Stimulated activated CD4-positive, alpha-beta T cell treated with anti-CD3 and anti-CD28 coated beads, Interleukin-4, amount 100 ng/mL, for 24 hours (primary cell): ENCODE measurements at places on chromosomes 5 and 9.

DNA sequence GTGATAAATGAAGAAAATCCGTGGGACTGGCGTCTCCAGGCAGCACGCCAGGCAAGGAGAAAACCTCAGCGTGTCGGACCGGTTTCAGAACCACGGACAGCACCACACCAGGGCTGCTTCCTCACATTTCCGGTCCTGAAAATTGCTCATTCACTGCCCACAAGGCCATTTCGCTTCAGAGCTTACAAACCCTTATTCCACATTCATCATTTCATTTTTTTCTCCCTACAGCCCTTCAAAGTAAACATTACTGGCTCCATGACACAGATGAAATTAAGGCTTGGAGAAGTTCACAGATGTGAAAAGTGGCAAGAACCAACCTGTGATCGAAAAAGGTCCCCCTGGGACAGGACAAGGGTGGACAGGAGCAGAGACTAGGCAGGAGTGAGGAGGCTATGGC is 1.5 kb upstream of the GPRIN1 start:
- peak; percentile 48 for DNase-seq

DNA sequence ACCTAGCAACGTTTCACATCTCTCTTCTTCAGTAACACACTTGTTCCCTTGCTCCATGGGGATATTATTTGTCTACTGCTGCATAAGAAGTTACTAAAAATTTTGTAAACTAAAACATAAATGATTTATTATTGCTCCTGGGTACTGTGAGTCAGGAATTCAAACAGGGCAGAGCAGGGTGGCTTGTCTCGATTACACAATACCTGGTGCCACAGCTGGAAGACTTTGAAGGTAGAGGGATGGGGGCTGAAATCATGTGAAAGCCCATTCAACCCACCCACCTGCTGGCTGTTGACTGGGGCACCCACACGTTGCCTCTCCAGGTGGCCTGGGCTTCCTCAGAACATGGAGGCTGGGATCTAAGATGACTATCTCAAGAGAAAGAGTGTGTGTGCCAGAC is 213.2 kb downstream of the ESM1 start:
- no peak for DNase-seq

GRCh38 chr5:60997721-60998120 is 52.7 kb downstream of the NDUFAF2 start:
- DNase-seq = no peak

DNA sequence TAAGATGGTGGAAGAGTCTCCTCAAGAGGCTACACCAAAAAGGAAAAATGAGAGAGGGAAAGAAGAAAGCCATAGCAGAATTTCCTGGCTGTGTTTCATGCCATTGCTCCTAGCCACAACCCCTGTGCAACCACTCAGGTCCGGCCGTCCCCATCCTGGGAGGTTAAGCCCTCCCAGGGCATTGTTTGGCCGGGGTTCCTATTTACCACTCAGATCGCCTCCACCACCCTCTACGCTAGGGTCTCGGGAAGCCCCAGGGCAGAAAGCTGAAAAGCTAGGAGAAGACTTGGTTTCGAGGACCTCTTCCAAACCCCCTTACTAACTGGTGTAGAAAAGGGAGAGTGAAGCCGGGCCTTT is 715 bp downstream of the RC3H2 start:
- DNase-seq = peak; percentile 28
